Kidney (tissue), 22 donors: ENCODE measurements at places on chromosomes 7 and 10. TPM values are rescaled to one million over a fixed set of nuclear protein-coding genes. Genes with fewer than 3 reads are reported as not detected.

The P4HA1 gene
- 25.3 TPM for total RNA-seq

The TFR2 gene
- total RNA-seq, result 0.79 TPM

The LBX1 gene
- total RNA-seq, result not detected

The DUS4L gene
- total RNA-seq, result 8.4 TPM

The PRKG1 gene
- 14.8 TPM for total RNA-seq

The GPNMB gene
- 60.6 TPM for total RNA-seq

The NXPH1 gene
- total RNA-seq, result not detected

The C10orf95 gene
- total RNA-seq, result 2.7 TPM

The DDC gene
- total RNA-seq, result 7.8 TPM

The NUPR2 gene
- total RNA-seq, result 10.3 TPM

The ODAD2 gene
- 0.44 TPM for total RNA-seq

The AKR1D1 gene
- not detected for total RNA-seq
